ENCODE measurements at places on chromosomes 12 and 14.

GRCh38 chr12:102526656-102527055 lies 46.3 kb upstream of the IGF1 start:
- DNase-seq, result no peak

DNA sequence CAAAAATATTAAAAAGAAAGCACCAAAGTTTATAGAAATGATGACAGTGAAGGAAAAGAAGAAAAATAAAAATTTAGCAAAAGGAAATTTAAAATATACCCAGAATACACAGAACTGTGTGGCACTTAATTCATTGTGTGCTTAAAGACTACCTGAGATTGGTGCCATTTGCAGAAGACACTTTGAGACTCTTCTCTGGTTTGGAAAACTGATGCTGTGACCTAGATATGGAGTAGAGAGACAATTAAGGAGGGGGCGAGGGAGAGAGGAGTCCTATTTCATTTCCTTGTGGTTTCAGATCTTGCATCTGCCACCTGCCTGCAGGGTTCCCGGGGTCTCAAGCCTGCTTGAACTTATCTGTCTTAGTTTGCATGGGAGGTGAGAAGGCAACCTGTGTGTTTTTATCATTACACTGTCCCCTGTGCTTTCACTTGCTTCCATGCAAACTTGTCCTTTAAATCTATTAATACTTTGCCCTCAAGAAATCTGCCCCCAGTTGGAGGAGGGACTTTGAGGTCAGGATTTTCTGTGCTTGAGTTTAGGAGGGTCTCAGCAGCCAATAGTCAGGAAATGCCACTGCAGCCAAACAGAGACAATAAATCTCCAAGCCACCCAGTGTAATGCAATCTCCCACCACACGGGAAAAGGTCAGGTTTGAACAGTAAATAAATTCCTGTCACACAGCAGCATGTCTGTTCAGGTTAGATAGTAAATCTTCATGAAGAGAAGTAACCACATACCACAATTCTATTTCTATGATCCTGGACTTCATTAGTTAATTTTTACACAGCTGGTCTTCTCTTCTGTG lies 119.4 kb downstream of the CAND1 start:
- no peak for DNase-seq

GRCh38 chr14:94386085-94387031 lies 2.0 kb downstream of the SERPINA1 start:
- DNase-seq, result no peak

DNA sequence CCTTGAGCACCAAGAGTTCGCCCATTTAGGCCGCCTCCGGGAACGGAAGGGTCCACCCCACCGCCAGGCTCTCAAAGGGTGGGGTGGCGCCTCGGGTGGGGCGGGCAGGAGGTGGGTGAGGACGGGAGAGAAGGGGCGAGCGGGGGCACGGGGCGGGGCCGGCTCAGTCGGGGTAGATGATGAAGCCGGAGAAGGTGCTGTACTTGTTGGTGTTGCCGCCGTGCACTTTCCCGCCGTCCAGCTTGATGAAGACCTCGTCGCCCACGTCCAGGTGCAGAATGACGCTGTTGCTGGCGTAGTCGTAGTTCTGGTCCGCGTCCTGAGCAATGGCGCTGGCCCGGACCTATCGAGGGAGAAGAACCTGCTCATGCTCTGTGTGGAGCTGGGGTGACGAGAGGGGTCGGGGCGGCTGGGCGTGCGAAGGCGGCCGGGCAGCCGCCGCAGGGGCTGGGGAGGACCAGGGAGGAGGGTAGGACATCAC lies 4.1 kb downstream of the C1QL4 start:
- no peak for DNase-seq

DNA sequence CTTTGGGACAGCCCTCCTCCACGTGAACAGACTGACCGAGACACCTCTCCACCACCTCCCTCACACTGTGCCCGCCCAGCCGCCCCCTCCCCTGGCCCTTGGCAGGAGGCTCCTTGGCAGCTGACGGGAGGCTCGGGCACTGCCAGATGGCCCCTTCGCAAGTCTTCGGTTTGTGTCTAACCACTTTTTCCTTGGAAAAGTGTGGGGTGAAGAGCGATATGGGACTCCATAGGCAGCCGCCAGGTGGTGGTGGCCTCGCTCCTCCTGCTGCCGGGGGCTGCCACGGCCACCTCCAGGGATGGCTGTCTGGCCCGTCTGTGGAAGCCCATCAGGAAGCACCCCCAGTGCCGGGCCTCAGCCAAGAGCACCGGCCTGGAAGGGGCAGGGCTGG lies 58.7 kb downstream of the LRCOL1 start:
- DNase-seq, result no peak

DNA sequence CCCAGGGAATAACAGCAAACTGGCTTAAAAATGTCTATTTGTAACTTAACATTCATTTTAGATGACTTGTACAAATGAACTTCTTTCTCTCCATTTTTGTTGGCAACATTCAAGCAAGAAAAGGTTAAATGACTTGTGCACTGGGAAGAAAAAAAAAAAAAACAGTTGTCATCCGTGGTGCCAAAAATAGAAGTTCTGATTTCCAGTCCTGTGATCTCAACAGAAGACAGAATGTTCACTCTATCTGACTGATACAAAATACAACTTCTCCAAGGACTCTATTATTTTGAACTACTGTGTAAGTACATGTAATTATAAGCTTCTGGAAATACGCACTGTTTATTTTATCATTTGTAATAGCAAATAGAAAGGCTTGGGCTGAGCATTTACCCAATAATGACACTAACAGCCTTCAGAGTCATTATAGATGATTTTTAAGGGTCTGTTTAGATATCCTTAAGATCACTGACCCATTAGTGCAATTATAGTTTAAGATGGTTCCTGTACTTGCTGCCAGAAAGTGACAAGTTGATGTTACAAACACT lies 59.9 kb downstream of the LIN7A start:
- DNase-seq, result no peak

- no peak for DNase-seq
Observed at GRCh38 chr14:62905566-62905965, 139.7 kb downstream of the KCNH5 start.

GRCh38 chr12:50185970-50186663 lies 18.9 kb upstream of the CERS5 start:
- DNase-seq, result no peak

DNA sequence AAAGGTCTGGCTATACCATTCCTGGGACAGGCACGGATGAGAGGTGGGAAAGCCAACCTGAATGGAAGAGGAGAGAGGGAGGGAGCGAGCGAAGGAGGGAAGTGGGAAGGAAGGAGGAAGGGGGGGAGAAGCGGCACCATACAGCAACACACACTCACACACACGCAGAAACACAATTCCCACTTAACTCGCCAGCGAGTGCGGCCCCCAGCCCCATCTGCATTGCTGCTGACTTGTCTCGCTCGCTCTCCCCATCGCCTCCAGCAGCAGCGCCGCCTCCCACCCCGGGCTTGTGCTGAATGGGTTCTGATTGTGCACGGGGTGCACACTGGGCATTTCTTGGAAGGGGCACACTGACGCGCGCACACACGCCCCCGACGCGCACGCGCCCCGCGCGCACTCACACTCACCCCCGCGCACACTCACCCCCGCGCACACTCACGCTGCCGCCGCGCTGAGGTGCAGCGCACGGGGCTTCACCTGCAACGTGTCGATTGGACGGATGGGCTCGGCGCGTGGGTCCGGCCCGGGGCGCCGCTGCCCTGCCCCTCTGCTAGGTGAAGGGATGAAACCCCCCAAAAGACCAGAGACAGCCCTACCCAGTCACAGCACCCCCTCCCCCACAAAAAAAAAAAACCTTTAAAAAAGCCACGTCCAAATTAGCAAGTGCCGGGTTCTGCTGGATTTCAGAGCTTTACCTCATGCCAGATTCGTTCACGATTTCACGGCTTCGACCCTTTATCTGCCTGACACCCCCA lies 685 bp downstream of the GRIN2B start:
- DNase-seq, result no peak

DNA sequence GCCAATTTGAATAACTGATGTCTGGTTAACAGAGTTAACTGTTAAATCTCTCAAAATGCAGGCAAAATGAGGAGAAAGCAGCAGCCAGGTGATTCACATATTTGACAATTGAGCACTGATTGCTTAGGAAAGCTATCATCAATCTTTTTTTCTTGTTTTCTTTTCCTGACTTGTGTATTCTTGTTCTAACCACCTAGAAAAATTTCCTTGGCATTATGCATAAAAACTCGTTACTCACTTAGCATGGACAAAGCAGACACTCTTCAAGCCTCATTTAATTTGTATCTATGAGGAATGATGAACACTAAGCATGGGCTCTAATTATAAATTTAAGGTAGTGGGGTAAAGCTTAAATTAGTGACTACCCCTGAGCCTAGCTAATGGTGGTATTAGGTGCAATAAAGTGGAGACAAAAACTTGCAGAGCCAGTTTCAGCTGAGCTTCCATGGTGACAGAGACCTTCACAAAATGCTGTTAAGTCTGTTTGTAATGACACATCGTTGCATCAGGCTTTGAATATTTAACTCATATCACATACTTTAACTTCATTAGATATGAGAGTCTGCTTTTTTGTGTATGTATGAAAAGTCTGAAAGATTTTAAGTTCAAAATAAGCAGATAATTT lies 52.0 kb downstream of the RASSF9 start:
- no peak for DNase-seq

DNA sequence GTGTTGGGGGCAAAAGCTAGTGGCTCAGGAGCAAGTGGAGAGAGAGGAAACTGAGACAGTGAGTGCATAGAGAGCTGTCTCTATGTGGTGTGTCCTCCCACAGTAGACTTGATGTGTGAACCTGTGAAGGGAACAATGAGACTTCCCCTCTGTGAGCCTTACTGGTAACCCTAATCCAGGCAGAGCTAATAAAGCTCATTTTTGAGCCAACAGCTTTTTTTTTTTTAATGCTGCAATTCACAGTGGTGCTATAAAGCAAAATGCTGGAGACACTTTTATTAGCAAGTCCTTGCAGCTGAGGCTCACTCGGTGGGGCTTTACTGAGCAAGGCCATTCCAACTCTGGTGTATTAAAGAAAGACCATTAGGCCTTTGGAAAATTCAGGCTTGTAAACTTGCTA lies 26.9 kb downstream of the FBXW8 start:
- DNase-seq, result no peak

GRCh38 chr12:94545935-94546771 lies 86.5 kb upstream of the CEP83 start:
- no peak for DNase-seq

- no peak for DNase-seq
Observed at GRCh38 chr14:54574528-54574927, 7.6 kb downstream of the SAMD4A start.

DNA sequence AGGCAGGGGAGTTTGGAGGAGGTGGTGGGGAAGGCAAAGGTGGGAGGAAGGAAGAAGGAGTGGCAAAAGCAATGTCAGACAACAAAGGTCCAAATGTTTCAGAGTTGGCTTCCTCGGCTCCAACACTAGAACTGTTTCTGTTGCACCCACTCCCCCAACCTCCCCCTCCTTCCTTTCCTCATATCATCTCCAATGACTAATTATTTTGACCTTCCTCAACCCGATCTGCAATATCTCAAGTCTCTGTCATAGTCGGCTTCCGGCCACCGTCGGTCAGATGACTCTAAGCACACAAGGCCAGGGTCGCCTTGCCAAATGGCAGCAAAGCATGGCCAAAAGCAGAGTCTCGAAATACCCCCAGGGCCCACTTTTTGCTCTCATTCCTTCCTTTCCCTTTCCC lies 637.0 kb upstream of the TBX3 start:
- no peak for DNase-seq

DNA sequence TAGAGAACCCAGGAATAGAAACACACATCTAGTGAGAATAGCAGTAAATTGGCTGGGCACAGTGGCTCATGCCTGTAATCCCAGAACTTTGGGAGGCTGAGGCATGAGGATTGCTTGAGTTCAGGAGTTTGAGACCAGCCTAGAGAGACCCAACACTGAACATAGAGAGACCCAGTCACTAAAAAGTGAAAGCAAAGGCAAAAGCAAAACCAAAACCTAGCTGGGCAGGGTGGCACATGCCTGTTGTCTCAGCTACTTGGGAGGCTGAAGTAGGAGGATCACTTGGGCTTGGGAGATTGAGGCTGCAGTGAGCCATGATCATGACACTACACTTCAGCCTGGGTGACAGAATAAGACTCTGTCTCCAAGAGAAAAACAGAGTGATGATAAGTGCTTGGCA lies 37.5 kb upstream of the MIS18BP1 start:
- no peak for DNase-seq

GRCh38 chr12:124172636-124173035 lies 122.3 kb upstream of the RFLNA start:
- no peak for DNase-seq

DNA sequence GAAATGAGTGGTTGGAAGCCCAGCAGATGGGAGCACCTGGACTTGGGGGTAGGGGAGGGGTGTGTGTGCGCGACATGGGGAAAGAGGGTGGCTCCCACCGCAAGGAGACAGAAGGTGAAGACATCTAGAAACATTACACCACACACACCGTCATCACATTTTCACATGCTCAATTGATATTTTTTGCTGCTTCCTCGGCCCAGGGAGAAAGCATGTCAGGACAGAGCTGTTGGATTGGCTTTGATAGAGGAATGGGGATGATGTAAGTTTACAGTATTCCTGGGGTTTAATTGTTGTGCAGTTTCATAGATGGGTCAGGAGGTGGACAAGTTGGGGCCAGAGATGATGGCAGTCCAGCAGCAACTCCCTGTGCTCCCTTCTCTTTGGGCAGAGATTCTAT lies 9.2 kb downstream of the GABARAPL1 start:
- no peak for DNase-seq

GRCh38 chr14:55306938-55307589 lies 35.8 kb downstream of the FBXO34 start:
- no peak for DNase-seq

- DNase-seq, result no peak
Observed at GRCh38 chr14:85579942-85580341, 50.0 kb downstream of the FLRT2 start.

DNA sequence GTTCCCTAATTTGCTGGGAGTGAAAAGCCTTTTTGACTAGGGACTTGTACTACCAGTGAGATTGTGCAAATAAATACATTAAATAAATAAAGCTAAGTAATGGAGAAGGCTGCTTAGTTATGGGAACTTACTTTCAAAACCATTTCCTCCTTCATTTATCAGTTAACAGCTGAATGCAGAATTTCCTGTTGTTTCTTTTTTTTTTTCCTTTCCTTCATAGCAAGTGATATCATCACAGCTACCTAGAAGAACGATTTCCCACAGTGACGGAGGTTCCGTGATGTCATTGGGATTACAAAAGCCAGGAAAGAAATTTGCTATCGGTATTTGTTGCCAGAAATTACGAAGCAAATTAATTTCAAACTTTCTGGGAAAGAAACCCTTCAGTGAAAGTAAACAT lies 42.1 kb upstream of the SOCS2 start:
- no peak for DNase-seq

Measured in activated naive CD8-positive, alpha-beta T cell treated with anti-CD3 and anti-CD28 coated beads, Interleukin-2, amount 10 ng/mL, durations not matched to agents 7 days and 5 days (primary cell).